ENCODE measurements at places on chromosomes 11 and 22.

- no peak for DNase-seq
Measured at GRCh38 chr22:50443801-50444625, 30.8 kb downstream of the SBF1 start.

DNA sequence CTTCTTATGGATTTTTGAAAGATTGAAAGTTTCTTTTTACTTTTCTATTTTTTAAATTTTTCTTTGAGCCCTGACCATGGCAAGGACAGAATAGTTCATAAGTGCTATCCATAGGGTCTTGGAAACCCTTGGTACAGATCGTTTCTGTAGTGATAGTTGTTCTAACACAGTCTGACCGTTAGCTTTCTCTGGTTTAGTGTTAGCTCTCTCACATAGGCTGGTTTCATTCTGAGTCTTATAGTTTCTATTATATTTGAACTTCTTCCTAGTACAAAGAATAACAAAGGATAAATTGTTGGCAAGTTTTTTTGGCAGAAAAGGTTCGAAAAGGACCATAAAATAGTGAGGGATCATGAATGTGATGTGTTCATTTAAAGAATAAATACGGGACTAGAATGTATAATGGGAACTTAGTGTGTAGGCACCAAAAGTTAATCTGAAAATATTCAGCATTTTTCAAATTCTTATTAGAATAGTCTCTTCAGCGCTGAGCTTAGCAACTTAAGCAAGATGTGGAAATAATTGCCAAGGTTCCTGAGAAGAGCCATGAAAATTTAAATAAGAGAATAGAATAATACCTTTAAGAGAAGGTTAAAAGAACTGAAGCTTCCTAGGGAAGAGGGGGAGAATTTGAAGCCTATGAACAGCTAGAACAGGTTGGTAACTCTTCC, 24.1 kb downstream of the FDX1 start:
- no peak for DNase-seq

DNA sequence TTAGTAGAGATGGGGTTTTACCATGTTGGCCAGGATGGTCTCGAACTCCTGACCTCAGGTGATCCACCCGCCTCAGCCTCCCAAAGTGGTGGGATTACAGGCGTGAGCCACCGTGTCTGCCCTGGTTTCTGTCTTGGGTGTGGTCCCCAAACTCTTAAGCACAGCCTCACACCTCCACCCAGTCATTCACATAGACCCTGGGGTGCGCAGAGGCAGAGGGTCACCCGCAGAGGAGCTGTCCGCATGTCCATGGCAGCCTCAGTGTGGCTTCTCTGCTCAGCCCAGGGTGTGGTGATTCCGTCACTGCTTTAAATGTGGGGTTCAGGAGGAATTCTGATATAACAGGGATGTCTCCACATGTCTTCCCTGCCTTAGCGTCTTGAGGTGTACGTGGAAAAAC, 48.5 kb upstream of the PRODH start:
- DNase-seq: no peak

DNA sequence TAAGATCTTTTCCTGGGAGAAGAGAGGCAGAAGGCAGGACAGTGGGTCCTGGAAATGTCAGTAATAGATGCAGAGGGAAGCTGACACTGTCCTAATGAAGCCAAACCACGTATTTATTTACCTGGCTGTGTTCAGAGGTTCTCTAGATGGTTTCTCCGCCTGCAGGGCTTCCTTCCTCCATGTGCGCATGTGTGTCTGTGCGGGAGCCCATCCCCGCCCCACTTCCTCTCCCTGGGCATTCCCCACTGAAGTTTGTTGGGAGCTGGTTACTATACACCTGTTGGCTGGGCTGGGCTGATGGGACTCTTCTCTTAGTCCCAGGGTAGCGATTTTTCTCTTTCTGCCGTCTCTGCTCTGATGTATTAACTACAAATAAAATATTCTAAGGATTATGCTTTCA, 204.9 kb upstream of the TBCEL start:
- DNase-seq: no peak

GRCh38 chr11:107623183-107623582, 32.2 kb downstream of the ELMOD1 start:
- DNase-seq: no peak

DNA sequence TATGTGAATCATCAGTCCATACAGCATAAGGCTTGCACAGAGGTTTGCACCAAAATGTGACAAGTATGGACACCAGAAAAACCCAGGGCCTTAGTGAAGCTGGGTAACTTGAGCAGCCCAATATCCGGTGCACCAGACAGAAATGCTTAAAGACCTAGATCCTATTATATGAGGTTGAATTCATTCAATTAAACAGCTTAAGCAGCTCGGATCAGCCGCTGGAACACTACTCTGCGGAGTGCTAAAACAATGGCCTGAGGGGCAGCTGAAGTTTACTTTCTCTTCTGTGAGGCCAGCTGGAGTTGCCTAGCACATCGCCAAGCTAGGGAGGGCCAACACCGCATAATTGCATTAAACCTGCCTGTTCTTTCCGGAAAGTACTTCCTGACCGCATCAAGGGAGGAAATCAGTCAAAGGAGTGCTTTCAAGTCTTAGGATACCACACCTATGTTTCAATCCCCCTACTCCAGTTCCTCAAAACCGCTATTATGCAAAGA, 17.0 kb upstream of the FAM181B start:
- DNase-seq: no peak

- no peak for DNase-seq
Measured at GRCh38 chr22:19016081-19016766, 80.1 kb upstream of the PRODH start.

DNA sequence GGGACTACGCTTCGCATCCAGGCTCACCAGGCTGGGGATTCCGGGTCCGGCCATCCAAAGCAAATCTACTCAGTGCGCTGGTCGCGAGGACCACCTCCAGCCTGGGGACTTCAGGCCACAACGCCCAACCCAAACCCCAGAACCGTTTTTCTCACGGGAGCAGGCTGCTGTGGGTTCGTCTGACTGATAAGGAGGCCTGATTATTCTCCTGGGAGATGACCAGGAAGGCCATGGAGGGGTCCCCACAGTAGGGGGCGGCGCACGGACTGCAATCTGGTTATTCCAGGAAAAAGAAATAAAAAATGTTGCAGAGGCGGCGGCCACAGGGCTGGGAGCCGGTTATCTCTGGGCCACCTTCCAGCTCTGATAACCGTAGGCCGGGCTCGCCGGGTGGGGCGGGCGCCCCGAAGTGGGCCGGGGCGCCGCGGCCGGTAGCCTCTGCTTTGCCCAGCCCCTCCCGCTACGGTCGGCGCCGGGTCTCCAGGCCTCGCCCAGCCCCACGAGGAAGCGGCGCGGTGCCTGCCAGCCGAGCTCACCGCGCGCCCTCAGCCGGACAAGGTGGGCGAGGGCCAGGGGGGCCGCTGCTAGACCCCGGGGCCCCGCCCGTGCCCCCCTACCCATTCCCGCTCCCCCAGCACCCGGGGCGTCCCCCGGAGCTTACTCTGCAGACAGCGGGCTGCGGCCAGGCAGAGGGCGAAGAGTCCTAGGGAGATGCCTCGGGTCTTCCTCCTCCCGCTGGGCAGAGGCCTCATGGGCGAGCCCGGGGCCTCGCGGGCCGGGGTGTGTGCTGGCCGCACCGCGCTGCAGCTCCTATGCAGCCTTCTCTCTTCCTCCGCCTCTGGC, 446 bp downstream of the VSTM5 start:
- DNase-seq: peak; percentile 32

DNA sequence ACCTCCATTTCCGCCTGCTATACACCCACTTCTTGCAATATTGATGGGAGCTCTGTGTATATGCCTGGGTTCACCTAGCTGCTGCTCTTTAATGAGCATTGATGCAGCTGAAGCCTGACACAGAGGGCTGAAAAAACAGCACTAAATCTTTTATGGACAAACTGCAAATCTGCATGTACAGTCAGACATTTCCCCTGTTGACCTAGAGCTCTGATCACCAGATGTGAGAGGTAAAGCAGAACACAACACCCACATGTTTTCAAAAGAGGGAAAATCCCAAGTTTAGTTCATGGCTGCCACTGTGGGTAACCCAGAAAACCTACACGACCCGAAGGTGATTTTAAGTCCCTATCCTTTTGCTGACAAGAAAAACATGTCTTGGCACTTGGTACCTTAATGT, 303.0 kb upstream of the PITPNB start:
- DNase-seq: no peak

GRCh38 chr22:40512426-40513136, 123.9 kb downstream of the MRTFA start:
- DNase-seq: peak; percentile 88

DNA sequence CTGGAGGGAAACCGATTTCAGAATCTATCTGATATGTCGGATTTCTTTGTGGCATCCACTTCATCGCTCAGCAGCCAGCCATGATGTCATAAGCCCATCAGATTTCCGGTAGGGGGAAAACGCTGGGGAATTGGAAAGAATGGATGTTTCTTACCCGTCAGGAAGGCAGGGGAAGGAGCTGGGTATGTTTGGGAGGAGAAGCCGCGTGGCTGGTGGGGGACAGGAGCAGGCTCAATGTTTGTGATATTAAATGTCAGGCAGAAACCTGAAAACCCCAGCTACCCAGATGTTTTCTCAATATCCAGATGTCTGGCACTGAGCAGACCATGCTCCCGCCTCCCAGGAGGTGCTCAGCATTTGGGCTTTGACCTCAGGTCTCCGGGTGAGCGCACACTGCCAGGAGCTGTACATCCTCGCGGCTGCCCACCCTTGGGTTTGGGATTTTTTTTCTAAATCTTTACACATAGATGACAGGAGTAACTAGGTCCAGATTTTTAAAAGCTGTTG, 67.5 kb downstream of the NFAM1 start:
- no peak for DNase-seq

DNA sequence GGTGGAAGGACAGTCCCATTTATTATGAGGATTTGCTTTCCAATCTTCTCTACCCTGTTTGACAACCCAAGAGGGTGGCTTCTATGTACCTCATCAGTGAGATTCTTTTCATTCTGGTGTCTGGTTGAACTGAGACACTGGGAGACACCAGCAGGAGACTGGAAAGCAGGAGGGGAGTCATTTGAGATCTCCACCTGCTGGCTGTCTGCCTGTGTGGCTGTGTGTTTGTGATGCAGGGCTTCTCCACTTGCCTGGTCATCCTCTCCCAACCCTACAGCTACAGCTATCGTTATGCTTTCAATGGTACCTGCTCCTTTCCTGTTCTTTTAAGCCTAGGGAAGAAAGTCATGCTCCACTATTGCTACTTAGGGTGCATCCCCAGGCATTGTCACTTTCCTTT, 48.6 kb downstream of the MRGPRX1 start:
- DNase-seq: no peak

Data from AG08395 (cell line).